Mesendoderm (in vitro differentiated cells): ENCODE measurements at places on chromosomes 5 and 9.
A peak's percentile ranks its signal among the peaks of the same experiment; 100 is the strongest.

DNA sequence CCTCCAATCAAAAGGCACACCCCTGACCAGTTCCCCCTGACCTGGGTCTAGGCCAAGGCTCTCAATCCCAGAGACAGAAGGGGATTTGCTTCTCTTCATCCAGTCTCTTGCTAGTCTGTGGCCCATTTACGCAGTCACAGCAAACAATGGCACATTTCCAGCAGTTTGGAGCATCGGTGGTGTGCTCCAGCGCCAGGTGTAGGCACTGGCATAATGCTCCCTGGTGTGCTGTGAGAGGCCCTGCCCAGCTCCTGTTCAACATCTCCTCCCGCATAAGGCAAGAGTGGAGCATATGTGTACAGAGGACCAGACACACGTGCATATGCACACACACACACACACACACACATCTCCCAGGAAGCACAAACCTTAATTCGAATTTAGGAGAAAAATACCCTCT, 79.5 kb upstream of the ERCC6L2 start:
- no peak for DNase-seq

DNA sequence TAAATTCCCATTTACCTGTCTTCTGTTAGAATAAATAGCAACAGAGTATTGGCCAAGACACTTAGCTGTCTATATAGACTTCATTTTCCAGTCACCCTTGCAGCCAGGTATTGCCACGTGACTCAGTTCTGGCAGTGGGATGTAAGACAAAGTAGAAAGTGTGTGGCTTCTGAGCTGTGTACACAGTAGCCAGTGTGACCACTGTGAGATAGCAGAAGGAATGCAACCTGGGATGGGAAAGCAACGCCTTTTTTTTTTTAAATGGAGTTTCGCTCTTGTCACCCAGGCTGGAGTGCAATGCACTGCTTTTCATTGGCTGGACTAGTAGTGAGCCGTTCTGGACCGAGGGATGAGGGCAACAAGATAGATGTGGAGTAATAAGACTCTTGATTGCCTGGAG, 64.5 kb upstream of the UBTD2 start:
- no peak for DNase-seq

GRCh38 chr5:155878991-155879575, 447.9 kb upstream of the SGCD start:
- no peak for DNase-seq

- DNase-seq: peak; percentile 32
These were observed 95.0 kb downstream of the KIAA1958 start for GRCh38 chr9:112581469-112582176.

DNA sequence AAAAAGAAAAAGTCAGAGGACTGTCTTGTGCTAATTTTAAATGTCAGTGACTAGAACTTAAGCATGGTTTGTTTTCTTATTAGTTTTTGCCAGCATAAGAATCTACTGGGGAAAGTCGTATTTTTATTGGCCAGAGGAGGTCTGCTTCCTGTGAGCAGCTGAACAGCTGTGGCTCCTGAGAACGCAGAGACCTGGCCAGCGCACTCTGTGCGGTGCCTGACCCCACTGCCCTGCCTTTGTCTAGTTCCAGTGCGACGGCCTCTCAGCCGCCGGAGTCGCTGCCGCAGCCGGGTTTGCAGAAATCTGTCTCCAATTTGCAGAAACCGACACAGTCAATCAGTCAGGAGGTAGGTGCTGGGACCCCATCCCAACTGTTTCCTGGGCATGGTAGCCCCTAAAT, 42.5 kb downstream of the PRRC2B start:
- no peak for DNase-seq

- DNase-seq: no peak
These were observed 71.2 kb downstream of the CWC27 start for GRCh38 chr5:64839936-64840335.

- DNase-seq: no peak
These were observed 44.4 kb downstream of the PCA3 start for GRCh38 chr9:76808636-76809035.

DNA sequence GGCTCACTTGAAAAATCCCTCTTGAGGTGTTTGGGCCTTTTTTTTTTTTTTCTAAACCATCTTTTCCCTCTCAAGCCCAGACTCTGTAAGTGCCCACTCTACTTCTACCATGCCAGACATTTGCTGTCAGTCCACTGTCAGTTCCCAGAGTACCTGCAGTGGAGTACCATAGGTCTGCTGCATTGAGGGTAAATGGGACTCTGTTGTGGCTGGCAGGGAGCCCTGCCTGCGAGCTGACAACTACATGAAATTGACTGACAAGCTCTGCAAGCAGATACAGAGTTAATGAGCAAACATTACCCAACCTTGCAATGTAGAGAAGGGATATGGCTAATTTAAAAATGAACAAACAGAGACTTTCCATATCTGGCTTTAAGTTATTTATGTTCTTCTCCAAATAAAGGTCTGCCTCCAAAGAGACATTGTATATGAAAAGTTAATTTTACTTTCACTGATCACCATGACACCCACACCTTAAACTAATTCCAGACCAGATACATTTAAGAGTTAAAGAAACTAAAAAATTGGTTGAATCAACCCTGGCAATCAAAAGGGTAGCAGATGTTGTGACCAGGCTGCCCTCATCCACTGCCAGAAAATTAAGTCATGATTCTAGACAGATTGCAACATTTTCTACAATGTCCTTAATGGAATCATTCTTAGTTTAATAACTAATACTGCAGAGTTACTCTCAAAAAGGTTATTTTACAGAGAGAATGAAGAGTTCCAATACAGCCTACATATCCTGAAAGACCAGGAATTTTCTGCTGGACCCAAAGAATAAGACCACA, 100.4 kb upstream of the PAM start:
- no peak for DNase-seq

GRCh38 chr5:146548781-146549449, 32.9 kb upstream of the GPR151 start:
- no peak for DNase-seq

DNA sequence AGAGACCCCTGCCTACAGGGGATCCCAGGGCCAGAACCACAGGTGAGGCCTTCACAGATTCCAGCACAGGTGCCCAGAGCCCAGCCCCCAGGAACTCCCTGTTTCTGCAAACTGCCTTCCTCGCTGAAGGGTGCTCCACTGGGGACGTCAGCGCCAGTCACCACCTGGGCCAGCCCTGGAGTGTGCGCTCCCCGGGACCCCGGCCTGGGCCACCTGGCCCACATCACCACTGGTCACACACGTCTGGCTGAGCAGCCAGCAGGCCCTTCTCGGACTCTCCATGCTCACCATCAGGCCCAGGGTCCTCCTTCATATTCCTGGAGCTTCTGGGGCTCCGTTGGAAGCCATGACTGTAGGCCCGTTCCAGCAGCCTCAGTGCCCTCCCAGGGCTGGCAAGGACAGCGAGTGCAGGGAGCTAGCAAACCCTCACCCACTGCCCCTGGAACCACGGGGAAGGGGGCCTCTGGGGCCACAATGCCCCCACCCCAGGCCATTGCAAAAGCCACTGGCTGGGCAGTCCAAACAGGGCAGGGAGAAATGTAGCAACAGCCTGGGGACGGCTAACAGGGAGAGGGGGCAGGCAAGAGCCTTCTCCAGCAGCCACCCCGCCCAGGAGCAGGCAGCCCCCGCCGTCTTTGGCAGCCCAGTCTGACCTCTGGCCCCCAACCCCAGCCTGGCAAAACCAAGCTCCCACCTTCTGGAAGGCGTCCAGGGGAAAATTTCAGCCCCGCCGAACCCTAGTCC, 1.3 kb downstream of the AGPAT2 start:
- DNase-seq: no peak

GRCh38 chr9:38662763-38663593, 42.6 kb upstream of the ANKRD18A start:
- DNase-seq: peak; percentile 50

GRCh38 chr9:120715389-120715924, 1.2 kb upstream of the MEGF9 start:
- peak; percentile 70 for DNase-seq

- no peak for DNase-seq
These were observed 165.0 kb upstream of the MPDZ start for GRCh38 chr9:13444245-13445102.

DNA sequence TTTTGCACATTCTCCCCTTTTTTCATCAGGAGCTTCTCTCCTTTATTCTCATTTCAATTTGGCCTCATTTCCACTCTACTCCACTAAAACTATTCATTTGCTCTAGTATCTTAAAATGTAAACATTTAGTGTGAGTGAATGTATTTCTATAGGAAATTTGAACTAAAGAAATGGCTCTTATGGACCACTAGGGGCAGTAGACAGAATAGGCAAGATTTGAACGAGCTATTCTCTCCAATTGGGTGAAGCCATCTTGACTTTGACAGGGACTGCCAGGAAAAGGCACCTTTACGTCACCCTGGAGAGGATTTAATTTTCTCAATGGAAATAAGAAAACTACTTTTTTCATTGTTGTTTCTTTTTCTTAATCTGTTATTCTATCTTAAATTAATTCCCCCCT, 666.3 kb downstream of the DNAH5 start:
- DNase-seq: peak; percentile 10

- DNase-seq: no peak
These were observed 661.0 kb upstream of the C9orf72 start for GRCh38 chr9:28234133-28234893.

DNA sequence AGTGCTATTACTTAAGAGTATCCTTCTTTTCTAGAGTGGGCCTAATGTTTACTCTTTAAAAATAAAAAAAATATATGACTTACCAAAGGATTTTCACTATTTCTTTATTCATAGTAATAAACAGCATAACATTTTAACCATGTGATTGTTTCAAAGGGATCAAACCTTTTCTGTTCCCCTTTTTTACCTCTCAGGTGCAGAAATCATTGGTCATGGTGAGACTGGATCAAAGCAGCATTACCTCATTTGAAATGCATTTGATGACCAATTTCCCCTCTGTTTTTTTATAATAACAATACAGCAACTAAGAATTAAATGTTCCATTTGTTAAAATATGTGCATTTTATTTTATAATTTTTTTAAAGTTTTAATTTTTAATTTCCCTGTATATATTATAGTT, 598.0 kb upstream of the RGMB start:
- no peak for DNase-seq

- no peak for DNase-seq
These were observed 38.2 kb upstream of the SEMA4D start for GRCh38 chr9:89536145-89536574.

GRCh38 chr5:74786851-74787250, 19.8 kb downstream of the NSA2 start:
- no peak for DNase-seq

GRCh38 chr9:69104830-69105527, 69.1 kb upstream of the TJP2 start:
- peak; percentile 55 for DNase-seq

DNA sequence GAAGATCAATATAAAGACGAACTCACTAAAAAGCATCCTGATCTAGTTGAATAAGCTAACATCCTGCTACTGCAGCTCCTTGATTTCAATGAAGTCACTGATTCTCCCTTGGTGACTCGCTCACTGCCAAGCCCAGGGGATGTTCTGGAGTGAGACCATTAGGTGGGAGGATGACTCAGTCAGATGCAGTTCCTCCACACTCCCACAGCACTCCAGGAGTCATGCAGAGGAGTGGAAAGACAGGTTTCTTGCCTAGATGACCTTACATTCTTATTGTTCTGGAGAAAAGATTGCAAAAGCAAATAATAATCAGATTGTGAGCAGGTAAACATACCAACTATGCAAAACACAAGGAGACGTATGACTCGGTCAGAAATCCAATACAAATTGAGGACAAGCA, 15.3 kb downstream of the GCNT4 start:
- DNase-seq: peak; percentile 95

- no peak for DNase-seq
These were observed 10.0 kb upstream of the CRB2 start for GRCh38 chr9:123346026-123346425.

DNA sequence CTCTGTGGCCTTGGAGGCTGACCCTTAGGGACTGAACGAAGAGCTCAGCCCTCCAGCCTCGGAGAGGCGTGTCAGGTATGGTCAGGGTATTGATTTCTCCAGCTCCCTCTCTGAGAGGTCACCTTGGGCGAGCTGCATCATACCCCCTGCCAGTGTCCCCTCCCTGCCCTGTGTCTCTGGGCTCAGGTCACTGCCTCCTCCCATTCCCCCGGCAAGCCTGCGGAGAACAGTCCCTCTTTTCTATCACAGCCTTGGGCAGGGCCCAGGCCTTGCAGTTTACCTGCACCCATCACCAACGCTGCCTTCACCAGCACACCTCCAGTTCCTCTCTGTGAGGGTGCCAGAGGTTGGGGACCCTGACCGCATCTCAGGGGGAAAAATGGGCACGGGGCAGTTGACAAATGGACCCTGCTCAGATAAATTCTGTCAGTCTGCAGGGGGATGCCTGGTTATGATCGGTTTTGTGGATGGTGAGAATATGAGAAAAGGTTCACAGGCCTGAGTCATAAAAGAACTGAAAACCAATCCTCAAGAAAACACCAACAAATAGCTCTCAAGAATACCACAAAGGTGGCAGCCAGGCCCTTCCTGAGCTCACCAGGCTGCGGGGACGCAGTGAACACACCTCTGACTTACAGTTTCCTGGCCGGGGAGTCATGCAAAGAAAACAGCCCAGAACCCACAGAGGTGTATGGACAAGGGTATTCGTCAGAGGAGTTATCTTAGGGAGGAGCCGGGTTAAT, 24.7 kb upstream of the RXRA start:
- DNase-seq: no peak

DNA sequence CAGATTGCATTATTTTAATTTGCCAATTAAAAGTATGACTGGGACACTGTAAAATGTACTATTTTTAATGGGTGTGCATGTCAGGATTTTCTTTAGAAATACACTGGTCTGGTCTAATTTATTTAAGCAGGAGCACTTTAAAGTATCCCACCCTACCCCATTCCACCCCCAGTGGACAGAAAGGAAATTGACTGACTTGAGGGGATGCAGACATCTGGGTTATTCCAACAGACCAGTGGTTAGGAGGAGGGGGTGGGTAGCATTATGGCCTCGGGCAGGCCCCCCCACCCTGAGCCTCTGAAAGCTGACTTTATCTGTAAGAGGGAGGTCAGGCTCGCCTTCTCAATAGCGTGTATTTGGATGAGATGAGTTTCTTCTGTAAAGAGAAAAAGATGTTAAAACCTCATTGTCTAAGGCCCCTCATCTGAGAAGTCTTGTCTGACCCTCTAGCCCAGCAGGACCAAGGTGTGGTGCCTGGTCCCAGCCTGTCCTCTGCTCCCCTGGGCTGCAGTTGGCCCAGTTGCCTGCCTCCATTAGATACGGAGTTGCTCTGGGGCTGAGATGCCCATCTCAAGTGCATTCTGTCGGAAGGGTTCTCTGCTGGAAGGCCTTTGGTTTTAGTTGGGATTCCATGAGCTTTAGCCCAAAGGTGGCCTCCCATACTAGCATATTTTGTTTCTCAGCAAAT, 4.4 kb downstream of the HNRNPAB start:
- DNase-seq: peak; percentile 64

GRCh38 chr9:71270554-71270953, 149.1 kb upstream of the TRPM3 start:
- DNase-seq: no peak
